Fibroblast of skin of right biceps (primary cell): ENCODE measurements at places on chromosomes 12 and 14.

DNA sequence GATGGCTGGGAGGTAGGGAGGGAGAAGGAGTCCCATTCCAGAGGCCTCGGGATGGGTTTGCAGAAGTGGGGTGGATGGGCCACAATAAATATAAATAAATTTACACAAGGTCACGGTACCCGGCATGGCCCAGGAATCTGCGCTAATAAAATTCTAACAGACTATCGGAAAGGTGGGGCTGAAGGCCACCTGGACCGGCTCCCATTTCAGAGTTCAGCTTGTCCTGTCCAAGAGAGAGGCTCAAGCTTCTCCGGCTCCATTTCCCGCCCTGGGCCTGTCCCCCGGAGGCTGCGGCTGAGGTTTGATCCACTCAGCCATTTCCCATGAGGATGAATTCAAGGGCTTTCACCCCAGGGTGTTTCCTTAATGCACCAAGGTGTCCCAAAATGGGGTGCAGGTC is 30.2 kb downstream of the FOXN4 start:
- DNase-seq = no peak

DNA sequence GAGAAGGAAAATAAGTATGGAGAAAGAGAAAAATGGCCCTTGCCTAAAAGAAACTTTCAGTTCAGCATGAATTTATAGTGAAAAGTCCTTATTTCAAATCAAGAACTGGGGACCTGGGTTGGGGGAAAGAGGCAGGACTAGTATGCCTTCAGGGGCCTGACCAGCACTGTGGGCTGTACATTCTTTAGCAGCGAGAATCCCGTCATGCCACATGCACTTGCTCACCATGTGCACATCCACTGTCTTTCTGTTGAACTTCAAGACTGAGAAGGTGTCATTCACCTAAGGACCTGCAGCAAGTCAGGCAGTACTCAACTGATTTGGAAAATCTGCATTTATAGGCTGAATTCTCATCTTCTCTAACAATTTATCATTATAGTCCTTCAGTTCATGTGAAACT is 50.2 kb downstream of the RAB35 start:
- no peak for DNase-seq

- no peak for DNase-seq
Observed at GRCh38 chr14:79665556-79665955, 545.7 kb downstream of the DIO2 start.

DNA sequence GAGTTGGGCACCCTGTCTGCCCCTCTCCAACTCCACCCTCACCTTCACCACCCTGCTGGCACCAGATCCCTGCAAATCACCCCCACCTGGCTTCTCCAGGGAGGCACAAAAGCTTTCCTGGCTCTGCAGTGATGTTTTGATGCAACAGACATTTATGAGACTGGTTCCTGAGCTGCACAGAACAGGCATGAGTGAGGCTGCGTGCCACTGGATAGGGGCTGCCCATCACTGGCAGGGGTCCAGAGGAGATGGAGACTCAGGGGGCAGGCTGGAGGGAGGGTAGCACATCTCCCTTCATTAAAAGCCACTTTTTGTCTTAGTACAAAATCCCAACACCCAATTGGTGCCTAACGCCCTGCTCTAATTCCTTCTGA is 17.3 kb upstream of the ZDHHC22 start:
- no peak for DNase-seq

- peak; percentile 22 for DNase-seq
Observed at GRCh38 chr14:69518289-69519101, 34.0 kb downstream of the PLEKHD1 start.

GRCh38 chr14:62117010-62117750 is 355.0 kb downstream of the SNAPC1 start:
- DNase-seq = peak; percentile 57

- no peak for DNase-seq
Observed at GRCh38 chr14:69405762-69406161, 7.3 kb downstream of the SLC39A9 start.

DNA sequence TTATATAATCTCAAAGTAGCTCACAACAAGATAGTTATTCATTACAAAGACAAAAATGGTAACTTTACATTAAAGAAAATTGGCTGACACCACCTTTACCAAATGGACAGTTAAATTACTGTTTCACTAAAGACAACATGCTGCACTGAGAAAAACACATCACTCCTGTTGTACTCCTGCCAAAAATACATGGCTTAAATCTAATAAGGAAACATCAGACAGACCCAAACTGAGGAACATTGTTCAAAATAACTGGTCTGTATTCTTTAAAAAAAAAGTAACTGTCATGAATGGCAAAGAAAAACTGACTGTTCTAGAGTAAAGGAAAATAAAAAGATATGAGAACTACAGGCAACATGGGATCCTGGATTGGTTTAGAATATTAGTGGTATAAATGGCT is 151.3 kb upstream of the DCN start:
- no peak for DNase-seq

DNA sequence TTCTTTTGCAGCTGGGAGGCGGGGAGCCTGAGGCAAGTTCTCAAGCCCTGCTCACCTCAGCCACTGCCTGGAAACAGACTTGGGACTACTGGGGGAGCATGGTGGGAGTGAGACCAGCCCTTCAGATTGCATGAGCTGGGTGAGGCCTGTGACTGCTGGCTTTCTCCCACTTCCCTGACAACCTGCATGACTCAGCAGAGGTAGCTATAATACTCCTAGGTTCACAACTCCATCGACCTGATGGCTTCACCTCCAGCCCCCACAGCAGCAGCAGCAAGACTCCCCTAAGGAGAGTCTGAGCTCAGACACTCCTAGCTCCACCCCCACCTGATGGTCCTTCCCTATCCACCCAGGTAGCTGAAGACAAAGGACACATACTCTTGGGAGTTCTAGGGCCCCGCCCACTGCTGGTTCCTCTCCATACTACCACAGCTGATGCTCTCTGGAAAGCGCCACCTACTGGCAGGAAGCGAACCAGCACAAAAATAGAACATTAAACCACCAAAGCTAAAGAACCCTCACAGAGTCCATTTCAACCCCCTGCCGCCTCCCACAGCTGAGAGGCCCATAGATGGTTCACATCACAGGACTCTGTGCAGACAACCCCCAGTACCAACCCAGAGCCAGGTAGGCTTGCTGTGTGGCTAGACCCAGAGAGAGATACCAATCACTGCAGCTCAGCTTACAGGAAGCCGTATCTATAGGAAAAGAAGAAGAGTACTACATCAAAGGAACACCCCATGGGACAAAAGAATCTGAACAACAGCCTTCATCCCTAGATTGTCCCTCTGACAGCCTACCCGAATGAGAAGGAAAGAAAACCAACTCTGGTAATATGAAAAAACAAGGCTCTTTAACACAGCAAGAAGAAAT is 68.7 kb downstream of the RPAP3 start:
- peak; percentile 26 for DNase-seq

DNA sequence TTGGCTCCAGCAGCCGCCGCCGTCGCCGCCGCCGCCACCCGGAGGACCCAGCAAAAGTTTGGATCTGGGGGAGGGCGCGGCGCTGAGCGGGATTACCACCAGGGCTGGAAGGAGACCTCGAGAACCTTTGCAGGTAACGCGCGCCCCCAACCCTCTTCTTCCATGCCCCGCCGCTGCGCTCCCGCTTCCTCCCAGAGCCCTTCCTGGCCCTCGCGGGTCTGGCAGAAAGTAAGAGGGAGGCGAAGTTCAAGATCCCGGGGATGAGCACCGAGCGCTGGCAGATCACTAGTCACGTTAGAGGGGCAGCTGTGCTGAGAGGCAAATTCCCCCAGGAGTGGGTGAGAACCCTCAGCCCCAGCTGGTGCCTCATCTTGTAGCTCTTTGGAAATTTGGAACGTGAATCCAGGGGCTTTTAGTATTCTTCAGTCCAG is 3.9 kb downstream of the FLRT2 start:
- peak; percentile 36 for DNase-seq

GRCh38 chr14:55410876-55411275 is 754 bp downstream of the ATG14 start:
- DNase-seq = no peak

DNA sequence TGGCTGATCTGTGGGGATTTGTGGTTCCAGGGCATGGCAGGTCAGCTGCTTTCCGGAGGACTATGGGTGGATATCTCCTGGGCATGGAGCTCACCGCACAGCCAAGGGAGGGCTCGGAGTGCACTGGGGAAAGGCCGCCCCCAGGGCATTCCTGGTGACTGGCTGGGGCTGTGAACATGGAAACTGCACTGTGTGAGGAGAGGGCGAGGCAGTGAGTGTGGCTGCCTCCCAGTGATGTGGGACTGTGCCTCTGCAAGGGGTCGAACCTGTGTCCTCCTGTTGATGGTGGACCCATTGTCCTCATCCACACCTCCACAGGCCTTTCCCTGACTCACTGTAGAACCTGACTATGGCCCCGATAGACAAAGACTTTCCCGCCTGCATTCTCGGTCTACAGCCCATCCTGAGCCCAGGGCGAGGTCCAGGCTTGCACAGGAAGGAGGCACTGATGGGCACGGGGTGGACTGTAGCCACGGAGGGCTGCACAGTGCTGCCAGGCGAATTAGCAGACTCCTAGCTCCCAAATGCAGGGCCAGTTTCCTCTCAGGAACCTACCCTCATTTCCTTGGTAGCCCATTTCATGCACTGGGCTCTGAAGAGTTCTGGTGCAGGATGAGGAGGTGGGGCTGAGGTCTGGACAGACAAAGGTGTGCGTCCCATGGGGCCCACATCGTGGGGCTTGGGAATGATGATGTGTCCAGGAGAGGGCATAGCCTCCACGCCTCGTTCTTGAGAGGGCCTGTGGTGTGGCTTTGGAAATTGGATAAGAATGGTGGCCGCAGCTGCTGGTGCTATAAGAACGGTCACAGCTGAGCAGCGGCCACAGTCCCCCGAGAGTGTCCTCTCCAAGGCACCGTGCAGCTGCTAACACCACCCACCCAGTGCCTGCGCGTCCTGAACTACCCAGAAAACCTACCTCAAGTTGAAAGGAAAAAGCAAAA is 415.1 kb downstream of the TMEM121 start:
- DNase-seq = no peak

GRCh38 chr12:49046129-49046895 is 14.3 kb downstream of the KMT2D start:
- DNase-seq = no peak

DNA sequence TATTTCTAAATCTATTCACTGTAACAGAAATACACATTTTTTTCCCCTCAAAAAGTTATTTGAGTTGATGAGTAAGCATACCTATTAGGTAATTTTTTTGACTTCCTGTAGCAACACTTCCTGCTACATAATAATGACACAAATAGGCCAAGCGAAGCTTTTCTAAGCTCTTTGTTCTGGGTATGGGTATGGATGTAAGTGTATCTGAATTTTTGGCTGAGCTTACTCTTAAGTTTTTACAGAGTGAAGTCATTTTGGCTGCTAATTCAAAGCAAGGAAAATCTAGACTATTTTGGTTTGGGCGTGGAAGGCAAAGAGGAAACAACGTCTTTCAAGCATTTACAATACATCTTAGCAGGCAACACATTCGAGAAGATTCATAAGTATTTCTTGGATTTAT is 1206.0 kb upstream of the FLRT2 start:
- peak; percentile 56 for DNase-seq

GRCh38 chr14:90513161-90514014 is 116.6 kb downstream of the CALM1 start:
- no peak for DNase-seq

- no peak for DNase-seq
Observed at GRCh38 chr12:45324391-45324790, 108.5 kb downstream of the ANO6 start.

DNA sequence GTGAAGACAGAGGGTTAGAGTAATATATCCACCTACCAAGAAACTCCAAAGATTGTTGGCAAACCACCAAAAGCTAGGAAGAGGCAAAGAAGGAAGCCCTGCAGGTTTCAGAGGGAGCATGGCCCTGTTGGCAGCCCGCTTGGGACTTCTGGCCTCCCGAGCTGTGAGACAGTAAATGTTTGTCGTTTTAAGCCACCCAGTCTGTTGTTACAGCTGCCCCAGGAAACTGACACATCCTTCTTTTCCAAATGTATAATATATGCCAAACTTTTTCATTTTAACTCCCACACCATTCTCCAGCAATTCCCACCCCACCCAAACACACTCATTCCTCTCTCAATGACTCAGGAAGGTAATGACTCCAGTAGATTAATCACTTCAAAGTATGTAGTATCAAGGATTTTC is 74.0 kb downstream of the RPS29 start:
- peak; percentile 70 for DNase-seq

DNA sequence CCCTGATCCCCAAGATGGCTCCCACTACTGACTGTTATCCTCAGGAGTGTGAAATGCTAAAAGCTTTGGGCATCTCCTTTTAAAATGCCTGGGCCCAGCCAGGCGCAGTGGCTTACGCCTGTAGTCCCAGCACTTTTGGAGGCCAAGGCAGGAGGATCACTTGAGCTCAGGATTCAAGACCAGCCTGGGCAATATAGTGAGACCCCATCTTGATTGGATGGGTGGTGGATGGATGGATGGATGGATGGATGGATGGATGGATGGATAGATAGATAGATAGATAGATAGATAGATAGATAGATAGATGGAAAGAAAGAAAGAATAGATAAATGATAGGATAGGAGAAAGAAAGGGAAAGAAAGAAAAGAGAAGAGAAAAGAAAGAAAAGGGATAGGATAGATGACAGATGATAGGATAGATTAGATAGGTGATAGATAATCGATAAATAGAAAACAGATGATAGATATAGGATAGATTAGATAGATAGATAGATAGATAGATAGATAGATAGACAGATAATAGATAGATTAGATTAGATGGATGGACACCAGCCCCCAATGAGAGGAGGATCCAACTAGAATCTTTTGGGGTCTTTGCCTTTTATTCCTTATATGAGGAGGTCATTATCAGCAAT is 9.5 kb downstream of the P2RX4 start:
- no peak for DNase-seq

- no peak for DNase-seq
Observed at GRCh38 chr14:68888883-68889282, 90.2 kb downstream of the ACTN1 start.

- DNase-seq = no peak
Observed at GRCh38 chr14:63982629-63983028, 129.8 kb downstream of the SYNE2 start.

- DNase-seq = no peak
Observed at GRCh38 chr12:127044836-127045235, 1222.1 kb upstream of the TMEM132C start.

DNA sequence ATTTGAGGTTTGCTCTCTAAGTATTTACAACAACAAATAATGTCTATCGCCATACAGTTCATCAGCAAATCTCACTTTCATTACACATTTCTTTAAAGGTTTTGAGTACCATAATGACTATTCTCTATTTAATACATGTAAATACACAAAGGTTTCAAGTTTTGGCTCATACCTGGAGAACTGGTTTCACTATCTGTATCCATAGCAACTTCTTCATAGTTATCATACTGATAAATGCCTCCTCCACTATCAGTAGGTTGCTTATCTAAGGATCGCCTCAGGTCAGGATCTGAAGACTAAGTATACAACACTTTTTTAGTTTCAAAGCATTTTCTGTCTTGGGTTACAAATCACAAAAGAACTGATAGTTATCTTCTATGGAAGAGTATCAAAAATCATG is 21.4 kb downstream of the ZFC3H1 start:
- DNase-seq = no peak

GRCh38 chr14:92973261-92973797 is 50.4 kb downstream of the CHGA start:
- no peak for DNase-seq
